ENCODE measurements at places on chromosomes 11 and 22. TPM values are rescaled to one million over a fixed set of nuclear protein-coding genes. Genes with fewer than 3 reads are reported as not detected.

The MAML2 gene
- 20.5 TPM for total RNA-seq

The PRG2 gene
- not detected for total RNA-seq

GRCh38 chr11:56783448-56784041 lies 35.0 kb upstream of the OR9G4 start:
- DNase-seq: peak; percentile 25
- no peak overlapping the region for H3K27ac ChIP-seq
- peaks cover 8% of the 10 kb centered on the region for H3K27me3 ChIP-seq
- H3K36me3 ChIP-seq: no peaks in the 10 kb centered on the region
- H3K4me1 ChIP-seq: no peaks in the 10 kb centered on the region

DNA sequence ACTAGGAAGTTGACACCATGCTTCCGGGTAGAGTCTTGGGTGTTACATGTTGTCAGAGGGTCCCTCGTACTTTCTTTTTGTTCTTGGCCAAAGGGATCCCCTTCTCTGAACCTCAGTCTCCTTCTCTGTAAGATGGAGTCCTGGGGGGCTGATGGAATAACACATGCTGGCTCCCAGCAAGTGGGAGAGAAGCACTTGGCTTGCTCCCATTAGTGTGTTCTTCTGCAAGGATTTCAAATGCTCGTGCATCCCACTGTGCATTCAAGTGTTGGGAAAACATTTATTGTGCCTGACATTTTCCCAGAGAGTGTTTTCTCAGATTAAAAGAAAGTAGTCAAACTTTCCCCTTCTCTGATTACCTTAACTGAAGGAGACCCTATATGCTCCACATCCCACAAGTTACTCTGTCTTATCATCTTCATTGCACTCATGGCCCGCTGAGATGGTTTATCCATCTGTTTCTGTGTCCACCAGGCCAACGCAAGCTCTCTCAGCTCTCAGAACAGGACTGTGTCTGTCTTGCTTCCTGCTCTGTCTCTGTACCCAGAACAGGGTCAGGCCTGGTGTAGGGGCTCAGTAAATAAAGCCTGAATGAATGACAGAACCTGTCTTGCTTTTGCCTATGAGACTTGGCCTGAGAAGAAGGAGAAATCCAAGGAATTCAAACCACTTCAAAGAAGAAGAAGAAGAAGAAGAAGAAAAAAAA lies 16.0 kb upstream of the TIMP3 start:
- H3K27ac ChIP-seq: peak overlapping the region; percentile 9
- no peak for DNase-seq

The MYOD1 gene
- total RNA-seq: not detected

The P2RY2 gene
- 0.27 TPM for total RNA-seq

GRCh38 chr11:61133145-61133544 lies 28.1 kb downstream of the VPS37C start:
- no peaks in the 10 kb centered on the region for H3K27me3 ChIP-seq
- DNase-seq: no peak
- H3K27ac ChIP-seq: peak overlapping the region; percentile 95
- peaks cover 2% of the 10 kb centered on the region for H3K36me3 ChIP-seq
- no peak overlapping the region for H3K4me3 ChIP-seq

GRCh38 chr22:50012211-50013181 lies at the start of gene IL17REL:
TSS of gene IL17REL (minus strand) at chr22:50012765. CDS start at chr22:50012646, 119 bp downstream.
- H3K36me3 ChIP-seq: no peaks in the 10 kb centered on the region
- no peak within 1 kb of the TSS for H3K4me3 ChIP-seq
- peaks cover 44% of the 10 kb centered on the region for H3K27me3 ChIP-seq
- DNase-seq: no peak
- H3K27ac ChIP-seq: no peak within 1 kb of the TSS
- no peaks in the 10 kb centered on the region for H3K4me1 ChIP-seq

DNA sequence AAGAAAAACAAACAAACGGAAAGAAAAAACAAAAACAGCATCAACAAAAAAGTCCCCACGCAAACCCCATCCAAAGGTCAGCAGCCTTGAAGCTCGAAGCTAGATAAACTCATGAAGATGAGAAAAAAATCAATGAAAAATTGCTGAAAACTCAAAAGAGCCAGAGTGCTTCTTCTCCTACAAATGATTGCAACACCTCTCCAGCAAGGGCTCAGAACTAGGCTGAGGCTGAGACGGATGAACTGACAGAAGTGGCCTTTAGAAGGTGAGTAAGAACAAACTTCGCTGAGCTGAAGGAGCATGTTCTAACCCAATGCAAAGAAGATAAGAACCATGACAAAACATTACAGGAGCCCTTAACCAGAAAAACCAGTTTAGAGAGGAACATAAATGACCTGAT lies 18.4 kb upstream of the FTH1 start:
- no peak for DNase-seq
- peaks cover 3% of the 10 kb centered on the region for H3K4me1 ChIP-seq
- H3K4me3 ChIP-seq: no peak overlapping the region
- H3K36me3 ChIP-seq: peaks cover 8% of the 10 kb centered on the region
- H3K27ac ChIP-seq: peak overlapping the region; percentile 24

- no peaks in the 10 kb centered on the region for H3K4me1 ChIP-seq
- H3K4me3 ChIP-seq: no peak overlapping the region
- no peak for DNase-seq
- H3K36me3 ChIP-seq: no peaks in the 10 kb centered on the region
- H3K27ac ChIP-seq: no peak overlapping the region
These were observed 101.9 kb upstream of the ANO3 start for GRCh38 chr11:26229981-26230380.
